Colonic mucosa (tissue), 4 donors: ENCODE measurements at places on chromosomes 5 and 9. TPM values are rescaled to one million over a fixed set of nuclear protein-coding genes. Genes with fewer than 3 reads are reported as not detected.

GRCh38 chr5:594226-594860, 17.8 kb upstream of the CEP72 start:
- no peak for DNase-seq

GRCh38 chr9:13500034-13500433, 220.5 kb upstream of the MPDZ start:
- no peak for DNase-seq

DNA sequence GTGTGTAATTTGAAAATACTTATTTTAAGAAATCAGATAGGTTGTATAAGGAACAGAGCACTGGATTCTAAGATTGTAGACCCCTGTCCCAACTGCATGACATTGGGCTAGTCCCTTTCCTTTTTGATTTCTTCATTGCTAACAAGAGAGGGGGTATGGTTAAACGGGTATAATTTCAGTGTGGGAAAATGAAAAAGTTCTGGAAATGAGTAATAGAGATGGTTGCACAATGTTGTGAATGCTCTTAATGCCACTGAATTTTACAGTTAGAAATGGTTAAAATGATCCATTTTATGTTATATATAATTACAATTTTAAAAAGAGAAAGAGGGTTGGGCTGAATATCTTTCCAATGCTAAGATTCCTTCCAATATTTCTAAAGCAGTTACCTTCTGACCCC, 103.3 kb upstream of the LHFPL2 start:
- no peak for DNase-seq

- DNase-seq: no peak
These were observed 255.9 kb upstream of the ACO1 start for GRCh38 chr9:32128546-32128945.

- no peak for DNase-seq
These were observed 130.5 kb downstream of the MVB12B start for GRCh38 chr9:126457175-126457547.

DNA sequence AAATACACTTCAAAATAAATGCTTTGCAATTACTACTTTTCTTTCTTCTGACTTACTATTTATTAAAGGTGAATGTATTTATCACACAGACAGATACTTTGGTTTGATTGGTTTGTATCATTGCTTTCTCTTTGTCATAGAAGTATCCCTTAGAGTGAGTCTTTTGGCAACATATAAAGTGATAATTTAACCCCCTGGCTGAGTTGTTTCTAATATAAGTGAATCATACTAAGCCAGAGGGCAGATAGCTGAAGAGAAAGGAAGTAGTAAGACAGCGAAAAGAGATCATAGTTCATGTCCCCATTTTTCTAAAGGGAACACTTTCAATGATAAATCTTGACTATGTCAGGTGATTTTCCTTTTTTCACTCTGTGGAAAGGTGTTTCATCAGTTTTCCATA, 38.6 kb downstream of the CAMK4 start:
- no peak for DNase-seq

GRCh38 chr5:121731377-121731776, 120.3 kb upstream of the FTMT start:
- no peak for DNase-seq

DNA sequence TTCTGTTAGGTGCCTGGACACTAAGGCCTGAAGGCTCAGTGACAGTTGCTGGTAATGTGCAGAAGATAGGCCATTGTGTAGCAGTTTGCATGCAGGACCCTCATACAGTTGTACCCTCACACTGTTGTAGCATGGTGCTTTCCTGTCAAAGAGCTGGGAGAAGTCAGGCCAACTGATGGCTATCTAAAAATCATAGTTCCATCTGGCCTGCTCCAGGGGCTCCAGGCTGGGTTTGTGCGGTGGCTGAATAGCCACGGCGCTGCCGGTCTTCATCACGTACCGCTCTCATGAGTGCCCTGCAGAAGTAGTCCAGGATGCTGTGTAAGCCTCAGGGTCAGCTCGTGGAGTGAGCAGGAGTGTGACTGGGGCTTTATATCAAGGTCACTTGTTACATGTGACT, 12.2 kb downstream of the SECISBP2 start:
- no peak for DNase-seq

- no peak for DNase-seq
These were observed 240.9 kb downstream of the TRPM3 start for GRCh38 chr9:70880535-70880934.

DNA sequence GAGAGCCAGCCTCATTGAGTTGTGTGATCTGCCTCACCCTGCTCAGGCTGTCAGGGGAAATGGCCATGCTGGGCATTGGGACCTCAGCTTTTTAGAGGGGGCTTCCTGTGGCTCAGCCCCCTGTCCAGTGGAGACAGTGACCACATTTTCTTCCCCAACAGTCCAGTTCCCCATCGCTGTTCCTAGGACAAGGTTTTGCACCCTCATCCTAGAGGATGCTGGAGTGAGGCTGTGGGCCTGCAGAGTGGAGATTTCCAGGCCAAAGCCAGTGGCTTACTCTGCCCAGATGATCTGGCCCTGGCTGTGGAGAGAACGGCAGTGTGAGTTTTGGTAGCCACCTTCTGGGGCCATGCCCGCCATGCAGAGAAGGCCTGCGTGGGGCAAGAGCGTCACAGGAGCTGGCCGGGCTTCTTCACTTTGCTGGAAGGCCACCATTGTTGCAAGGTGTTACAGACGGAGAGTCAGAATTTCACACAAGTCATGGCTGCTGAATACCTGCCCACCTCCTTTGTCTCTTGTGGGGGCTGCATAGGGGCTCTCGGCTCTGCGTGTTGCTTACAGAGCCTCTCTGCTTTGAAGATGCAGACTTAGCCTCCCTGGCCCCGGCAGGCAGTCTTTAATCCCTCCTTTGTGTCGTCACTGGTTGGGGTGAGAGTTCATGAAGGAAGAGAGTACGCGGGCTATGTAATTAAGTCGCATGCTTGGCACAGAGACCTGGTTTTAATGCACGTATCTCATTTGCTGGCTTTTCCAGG, 35.2 kb upstream of the PITX1 start:
- no peak for DNase-seq

GRCh38 chr9:27386571-27387091, 89.7 kb upstream of the EQTN start:
- DNase-seq: no peak

The MSMP gene
- total RNA-seq: not detected

The C1QTNF2 gene
- total RNA-seq: 1.0 TPM

The FOXD4L3 gene
- total RNA-seq: not detected

The C5orf52 gene
- 5.5 TPM for total RNA-seq

The CMYA5 gene
- total RNA-seq: 0.66 TPM

The CER1 gene
- total RNA-seq: not detected

The F12 gene
- 14.7 TPM for total RNA-seq

The PCDHB12 gene
- total RNA-seq: 0.56 TPM
